ENCODE measurements at places on chromosomes 16 and 17.
A peak's percentile ranks its signal among the peaks of the same experiment; 100 is the strongest.

DNA sequence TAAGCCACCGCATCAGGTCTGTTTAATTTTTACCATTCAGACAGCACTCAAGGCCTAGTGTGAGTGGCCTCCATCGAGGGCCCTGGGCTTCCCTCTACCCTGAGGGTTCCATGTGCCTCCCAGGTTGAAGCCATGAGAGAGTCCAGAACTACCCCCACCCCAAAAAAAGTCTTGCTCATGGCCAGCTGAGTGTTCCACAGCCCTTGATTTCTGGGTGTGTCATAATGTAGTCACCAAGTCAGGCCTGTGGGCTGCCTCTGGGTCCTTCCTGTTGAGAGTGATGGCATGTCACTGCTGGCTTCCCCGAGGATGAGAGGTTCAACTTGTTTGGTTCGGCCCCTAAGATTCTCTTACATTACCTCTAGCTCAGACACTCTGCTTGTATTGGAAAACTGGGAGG, 100.6 kb downstream of the PITPNC1 start:
- DNase-seq = peak; percentile 70

DNA sequence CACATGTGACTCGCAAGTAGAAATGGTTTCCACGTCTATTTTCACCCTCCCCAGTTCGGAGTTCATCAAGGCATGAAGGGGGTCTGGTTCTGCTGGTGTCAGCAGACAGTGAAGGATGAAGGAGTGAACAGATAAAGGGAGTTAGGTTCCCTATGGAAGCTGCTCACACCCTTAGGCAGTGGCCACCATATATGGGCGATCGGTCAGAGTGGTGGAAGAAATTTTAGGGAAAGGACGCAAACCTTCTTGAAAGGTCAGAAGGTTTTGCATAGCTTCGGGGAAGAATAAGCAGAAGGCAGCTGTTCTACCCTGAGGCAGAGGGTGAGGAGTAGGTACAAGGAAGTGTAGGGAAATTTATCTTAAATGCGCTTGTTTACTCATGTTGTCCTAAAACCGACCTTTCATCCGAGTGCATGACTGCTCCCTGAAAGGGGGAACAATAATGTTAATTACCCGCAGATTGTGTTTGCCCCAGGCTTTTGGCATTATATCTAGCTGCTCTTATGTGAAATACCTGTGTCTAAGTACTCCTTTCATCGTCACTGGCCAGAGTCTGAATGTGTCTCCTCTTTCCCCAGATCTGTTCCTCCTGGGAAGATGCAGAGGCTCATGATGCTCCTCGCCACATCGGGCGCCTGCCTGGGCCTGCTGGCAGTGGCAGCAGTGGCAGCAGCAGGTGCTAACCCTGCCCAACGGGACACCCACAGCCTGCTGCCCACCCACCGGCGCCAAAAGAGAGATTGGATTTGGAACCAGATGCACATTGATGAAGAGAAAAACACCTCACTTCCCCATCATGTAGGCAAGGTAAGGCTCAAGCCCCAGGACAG, 12.5 kb downstream of the CDH5 start:
- DNase-seq = no peak

- peak; percentile 56 for DNase-seq
Measured at GRCh38 chr17:73211745-73212144, 18.9 kb downstream of the COG1 start.

- DNase-seq = no peak
Measured at GRCh38 chr16:72658888-72659717, 388.8 kb downstream of the ZFHX3 start.

DNA sequence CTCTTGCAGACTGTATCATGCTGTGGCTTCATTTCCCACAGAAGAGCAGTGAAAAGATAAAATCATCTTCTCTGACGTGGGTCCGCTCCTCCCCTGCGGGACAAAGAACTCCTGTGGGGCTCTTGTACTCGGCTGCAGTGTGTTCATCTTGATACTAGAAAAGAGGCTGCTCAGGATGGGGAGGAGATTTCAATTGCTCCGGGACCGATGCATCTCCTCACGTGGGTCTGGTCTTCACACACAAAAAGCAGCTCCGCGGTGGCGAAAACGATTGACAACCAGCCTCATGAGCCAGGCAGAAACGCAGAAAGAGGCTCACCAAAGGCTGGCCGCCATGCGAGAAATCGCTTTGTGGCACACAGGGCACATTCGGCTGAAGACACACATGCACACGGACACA, 14.4 kb upstream of the KCNJ18 start:
- DNase-seq = no peak

DNA sequence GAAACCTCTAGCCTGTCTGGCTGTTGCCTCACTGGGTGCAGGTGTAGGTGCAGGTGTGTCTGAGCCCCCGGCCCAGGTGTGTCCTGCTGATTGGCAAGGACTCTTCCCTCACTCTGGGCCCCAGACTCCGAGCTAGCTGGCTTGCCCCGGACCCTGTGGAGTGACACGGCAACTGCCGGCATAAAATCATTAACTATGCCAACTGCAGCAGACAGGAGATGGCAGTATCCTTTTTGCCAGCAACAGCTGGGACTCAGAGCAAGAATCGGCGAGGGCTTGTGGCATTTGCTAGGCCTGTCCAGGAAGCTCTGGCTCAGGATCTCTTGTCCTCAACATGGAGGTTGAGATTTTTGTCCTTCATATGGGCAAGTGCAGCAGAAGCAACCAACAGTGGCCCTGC, 20.8 kb downstream of the CIAPIN1 start:
- no peak for DNase-seq

DNA sequence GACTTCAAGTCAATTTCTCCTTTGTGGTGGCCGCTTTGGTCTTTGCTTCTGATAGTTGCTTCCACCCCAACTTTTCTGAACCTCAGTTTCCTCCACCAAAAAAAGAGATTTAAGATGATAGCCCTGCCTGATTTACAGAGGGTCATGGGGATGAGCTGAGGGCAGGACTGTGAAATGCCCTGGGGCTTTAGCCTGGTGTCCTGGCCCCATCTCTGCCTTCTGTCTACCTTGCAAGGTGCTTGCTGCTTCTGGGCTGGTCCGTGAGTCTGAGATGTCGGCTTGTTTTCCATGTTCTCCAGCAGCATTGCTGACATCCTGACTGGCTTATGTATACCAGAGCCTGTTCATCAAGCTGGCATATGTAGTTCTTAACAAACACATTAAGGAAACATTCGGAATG, 191.9 kb upstream of the MPHOSPH6 start:
- DNase-seq = no peak

GRCh38 chr17:79155701-79156100, 81.1 kb downstream of the ENGASE start:
- DNase-seq = no peak

- DNase-seq = no peak
Measured at GRCh38 chr17:44000141-44000860, 4.1 kb upstream of the NAGS start.

DNA sequence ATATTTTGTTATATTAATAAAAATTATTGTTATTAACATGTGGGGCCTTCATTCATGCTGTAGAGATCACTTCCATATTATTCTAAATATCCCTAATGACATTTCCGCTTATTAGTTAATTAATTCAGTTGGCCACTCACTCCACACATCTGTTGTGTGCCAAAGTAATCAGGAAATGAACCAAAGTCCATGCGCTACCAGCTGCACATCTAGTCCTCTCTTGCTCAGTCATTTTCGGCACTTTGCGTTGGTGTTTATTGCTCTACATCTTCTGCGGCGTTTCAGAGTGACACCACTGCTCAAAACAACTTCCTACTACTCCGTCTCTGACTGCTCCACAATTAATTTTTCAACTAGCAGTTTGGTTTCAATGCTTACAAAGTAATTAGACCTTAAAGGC, 101.4 kb upstream of the ZFHX3 start:
- DNase-seq = no peak

DNA sequence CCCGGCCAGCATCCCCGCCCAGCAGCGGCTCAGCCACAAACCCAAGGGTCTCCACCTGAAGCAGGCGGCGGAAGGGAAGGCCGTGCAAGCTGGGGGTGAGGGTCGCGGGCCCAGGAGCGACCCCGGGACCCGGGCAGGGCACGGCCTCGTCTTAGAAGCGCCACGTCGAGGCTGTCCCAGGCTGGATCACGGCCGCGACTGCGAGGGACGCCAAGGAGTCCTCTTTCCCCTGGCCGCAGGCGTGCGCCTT, 538 bp upstream of the CCNF start:
- no peak for DNase-seq

DNA sequence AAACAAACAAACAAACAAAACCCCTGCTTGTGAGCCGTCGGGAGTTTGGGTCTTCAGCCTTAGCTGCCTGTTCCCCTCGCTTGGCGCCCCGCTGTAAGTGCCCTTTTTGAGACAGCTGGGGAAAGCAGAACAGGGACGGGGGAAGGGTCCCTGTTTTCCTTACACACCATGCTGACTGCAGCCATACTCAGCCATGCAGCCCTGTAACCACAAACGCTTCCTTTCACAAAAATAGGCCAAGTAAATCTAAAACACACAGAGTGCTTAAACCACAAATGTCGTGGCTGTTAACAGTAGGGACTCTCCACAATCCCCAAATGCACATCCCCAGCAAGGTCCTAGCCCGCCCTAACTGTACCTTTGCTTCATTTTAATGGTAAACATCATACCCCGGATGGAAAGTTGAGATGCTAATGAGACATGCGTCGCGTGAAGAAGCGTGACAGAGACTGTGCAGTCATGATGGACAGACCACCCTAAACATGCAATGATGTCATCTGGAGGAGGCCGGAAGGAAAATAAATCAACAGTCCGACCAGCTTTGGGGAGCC, 129.9 kb downstream of the MGAT5B start:
- DNase-seq = peak; percentile 45

DNA sequence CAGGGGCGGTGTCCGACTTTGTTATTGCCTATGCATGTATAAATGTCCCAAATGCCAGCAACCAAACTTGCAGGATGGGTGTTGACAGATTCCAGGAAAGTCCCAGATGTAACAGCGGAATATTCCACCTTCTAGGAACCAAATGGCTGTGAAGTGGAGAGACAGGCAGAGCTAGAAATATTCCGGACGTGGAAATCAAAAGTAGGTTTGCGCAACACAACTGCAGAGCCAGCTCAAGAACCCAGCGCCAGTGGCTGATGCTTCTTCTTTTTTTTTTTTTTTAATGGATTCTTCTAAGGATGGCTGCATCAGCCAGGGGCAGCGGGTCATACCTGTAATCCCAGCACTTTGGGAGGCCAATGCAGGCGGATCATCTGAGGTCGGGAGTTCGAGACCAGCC, 601.7 kb downstream of the MAF start:
- no peak for DNase-seq

DNA sequence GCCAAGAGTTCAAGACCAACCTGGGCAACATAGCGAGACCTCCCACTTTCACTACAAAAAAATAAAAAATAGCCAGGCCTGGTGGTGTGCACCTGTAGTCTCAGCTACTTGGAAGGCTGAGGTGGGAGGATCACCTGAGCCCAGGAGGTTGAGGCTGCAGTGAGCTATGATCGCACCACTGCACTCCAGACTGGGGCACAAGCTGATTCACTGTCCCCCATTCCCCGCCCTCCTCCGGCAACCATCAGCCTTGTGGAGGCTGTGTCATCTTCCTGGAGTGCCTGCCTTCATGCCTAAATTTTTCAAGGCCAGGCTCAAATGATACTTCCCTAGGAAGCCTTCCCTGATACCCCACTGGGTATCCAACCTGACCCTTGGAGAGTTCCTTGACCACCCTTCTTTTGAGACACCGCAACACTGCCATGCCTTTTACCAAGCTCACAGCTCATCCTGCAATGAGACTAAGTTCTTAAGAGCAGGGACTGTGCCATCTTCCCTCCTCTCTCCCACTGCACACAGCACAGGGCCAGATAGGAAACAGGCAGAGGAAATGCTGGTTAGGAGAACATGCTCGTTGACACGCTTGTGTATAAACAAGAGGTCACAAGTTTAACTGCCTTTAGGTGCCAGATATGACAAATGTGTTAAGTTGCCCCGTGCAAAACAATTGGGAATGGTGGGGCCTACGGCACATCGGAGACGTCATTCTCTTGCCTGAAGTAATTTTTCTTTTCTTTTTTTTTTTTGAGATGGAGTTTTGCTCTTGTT, 3.9 kb upstream of the SRCAP start:
- no peak for DNase-seq

DNA sequence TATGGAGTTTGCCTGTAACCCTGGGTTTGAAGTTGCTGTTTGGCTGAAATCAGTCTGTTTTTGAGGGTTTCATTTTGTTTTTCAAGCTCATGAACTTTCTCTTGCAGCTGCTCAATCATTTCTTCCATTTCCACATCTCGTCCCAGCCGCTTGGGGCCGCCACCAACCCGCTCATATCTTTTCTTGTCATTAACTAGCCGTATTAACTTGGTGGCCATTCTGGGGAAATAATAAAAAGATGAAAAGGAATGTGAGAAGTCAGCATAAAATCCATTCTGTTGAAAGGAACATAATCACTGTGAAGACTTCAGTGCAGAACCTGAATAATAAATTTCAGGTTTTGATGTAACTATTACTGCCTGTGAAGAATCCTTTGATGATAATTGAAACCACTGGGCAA, 11.5 kb downstream of the RPGRIP1L start:
- no peak for DNase-seq

GRCh38 chr16:3482659-3483241, 12.5 kb downstream of the C16orf90 start:
- no peak for DNase-seq

- no peak for DNase-seq
Measured at GRCh38 chr16:7910116-7910515, 577.5 kb downstream of the RBFOX1 start.

GRCh38 chr16:1099189-1100083, 3.4 kb upstream of the C1QTNF8 start:
- no peak for DNase-seq

- no peak for DNase-seq
Measured at GRCh38 chr17:1915889-1916288, 86.1 kb downstream of the RPA1 start.

DNA sequence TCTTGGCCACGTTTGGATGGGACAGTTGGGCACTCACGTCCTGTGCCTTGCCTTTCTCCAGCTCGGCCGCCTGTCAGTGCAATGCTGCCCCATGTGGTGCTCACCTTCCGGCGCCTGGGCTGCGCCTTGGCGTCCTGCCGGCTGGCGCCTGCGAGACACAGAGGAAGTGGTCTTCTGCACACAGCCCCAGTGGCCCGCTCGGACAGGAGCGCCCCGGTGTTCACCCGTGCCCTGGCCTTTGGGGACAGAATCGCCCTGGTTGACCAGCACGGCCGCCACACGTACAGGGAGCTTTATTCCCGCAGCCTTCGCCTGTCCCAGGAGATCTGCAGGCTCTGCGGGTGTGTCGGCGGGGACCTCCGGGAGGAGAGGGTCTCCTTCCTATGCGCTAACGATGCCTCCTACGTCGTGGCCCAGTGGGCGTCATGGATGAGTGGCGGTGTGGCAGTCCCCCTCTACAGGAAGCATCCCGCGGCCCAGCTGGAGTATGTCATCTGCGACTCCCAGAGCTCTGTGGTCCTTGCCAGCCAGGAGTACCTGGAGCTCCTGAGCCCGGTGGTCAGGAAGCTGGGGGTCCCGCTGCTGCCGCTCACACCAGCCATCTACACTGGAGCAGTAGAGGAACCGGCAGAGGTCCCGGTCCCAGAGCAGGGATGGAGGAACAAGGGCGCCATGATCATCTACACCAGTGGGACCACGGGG, 7.1 kb downstream of the ACSF3 start:
- no peak for DNase-seq
